ENCODE measurements at places on chromosomes 4 and X. TPM values are rescaled to one million over a fixed set of nuclear protein-coding genes. Genes with fewer than 3 reads are reported as not detected.

CNKSR2 gene
- total RNA-seq: not detected

SMIM10 gene
- total RNA-seq: 0.76 TPM

DNA sequence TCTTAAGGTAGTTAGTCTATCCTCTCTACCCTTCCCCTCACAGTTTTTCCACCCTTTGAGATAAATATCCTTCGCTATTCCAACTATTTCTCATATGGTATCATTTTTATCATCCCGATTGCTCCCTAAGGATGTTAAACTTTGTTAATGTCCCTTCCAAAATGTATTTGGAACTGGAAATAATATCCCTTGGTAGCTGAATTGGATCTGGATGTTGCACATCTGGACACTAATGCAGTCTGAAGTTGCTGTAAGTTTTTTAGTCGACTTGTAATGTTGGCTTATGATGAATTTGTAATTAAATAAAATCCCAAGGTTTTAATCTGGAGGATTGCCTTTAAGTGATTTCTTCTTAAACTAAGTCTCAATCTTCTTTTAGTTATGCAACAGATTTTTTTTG lies 22.5 kb downstream of the XIAP start:
- no peak for DNase-seq

GRCh38 chr4:19379191-19379708 lies 872.5 kb upstream of the SLIT2 start:
- no peak for DNase-seq

DNA sequence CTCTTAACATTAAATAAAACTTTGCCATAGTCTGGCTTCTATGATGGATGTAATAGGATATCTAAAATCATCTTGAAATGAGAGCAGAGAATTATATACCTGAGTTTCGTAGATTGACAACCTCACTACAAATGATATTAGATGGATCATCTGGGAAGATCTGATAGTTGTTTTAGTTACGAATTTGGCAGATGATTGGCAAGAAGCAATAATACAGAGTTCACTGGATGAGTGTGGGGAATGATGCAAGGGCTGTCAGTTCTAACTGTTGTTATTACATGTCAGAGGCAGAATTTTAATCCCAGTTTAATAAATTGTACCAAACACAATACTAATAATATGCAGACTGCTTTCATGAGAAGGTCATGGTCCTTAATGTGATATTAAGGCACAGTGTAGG lies 585.2 kb downstream of the TRAM1L1 start:
- no peak for DNase-seq

VCX gene
- total RNA-seq: not detected

DNA sequence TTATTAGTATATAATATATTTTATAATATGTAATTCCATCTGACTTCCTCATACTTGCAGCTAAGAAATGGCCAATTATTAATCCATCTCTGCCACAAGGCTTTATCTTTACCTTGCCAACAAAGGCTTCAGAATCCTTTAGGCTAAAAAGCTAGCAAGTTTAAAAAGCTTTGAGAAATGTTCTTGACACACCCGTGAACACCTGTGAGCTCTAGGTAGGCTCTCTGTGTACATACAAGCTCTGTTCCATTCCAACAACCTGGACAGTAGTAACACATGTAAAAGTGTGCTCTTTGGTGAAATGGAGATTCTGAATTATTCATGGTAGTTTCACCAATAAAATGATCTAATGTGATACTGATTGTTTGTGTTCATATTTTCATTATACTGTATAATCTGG lies 49.7 kb upstream of the USP9X start:
- no peak for DNase-seq

DNA sequence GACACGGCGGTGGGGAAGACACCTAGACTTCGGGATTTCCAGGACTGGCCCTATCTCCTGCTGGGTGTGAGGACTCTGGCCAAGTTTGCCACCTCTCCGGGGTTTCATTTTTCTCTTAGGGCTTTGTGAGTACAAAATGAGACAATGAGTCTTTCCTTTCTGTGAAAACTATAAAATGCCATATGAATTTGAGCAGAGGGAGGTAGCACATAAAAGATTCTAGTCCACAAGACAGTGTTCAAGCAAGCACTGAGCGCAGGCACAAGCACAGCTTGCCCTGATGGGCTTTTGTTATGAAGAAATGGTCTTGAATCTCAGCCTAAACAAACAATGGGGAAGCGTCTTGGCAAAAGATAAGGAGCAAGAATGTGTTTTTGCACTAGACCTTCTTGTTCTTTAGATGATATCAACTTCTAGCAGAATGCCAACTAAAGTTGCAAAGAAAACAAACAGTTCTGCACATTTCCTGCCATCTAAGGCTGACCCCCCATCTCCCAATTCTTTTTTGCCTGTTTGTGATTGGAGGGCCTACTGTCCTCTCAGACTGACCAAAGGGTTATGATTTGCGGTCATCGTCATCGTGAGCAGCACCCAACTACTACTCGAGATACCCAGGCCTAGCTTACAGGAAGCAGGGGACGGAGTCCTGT lies 73.0 kb upstream of the ZNF518B start:
- peak; percentile 95 for DNase-seq

DNA sequence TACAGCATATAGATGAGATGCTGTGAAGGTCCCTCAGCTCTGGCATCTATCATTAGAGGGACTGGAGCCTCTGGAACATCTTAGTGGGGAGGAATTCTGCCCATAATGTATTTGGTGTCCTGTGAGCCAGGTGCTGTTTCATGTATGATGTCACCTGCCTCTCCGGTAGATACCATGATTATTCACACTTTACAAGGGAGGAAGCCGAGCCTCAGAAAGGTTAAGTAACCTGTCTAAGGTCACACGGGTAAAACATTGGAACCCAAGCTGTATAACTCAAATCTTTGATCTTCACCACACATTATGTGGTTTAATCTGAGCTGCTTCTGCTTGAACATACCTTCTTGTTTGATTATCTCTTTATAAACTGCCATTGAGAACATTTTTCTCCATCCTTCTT lies 442.8 kb downstream of the BCOR start:
- no peak for DNase-seq

- no peak for DNase-seq
Observed at GRCh38 chr4:100017637-100018310, 67.7 kb upstream of the H2AZ1 start.

DNA sequence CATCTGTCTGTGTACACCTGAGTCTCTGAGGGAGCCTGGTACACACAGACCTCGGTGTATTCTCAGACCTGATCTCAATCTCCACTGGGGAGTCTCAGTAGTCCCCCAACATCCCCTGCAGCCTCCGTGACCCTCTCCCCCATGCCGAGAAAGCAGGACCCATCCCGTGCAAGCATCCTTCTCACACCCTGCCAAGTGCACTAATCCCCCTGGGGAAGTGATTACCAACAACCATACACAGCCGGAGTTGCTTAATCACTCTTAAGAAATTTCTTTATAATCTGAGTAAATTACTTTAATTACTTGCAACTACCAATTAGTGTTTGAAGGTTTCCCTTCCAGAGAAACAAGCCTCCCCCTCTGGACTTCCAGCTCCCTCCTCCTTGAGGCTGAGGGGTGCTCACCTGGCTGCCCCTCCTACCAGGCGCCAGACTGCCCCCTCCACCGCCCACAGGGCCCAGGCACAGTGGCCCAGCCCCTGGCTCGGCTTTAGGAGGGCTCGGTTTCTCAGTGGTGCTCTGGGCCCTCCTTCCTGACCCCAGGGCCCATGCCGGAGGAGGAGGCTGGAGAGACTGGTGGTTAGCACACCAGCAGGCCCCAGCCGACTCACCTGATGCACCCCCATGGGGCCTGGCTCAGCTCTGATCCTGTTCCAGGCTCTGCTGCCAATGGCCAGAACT lies 43.8 kb downstream of the PJA1 start:
- DNase-seq: no peak

DNA sequence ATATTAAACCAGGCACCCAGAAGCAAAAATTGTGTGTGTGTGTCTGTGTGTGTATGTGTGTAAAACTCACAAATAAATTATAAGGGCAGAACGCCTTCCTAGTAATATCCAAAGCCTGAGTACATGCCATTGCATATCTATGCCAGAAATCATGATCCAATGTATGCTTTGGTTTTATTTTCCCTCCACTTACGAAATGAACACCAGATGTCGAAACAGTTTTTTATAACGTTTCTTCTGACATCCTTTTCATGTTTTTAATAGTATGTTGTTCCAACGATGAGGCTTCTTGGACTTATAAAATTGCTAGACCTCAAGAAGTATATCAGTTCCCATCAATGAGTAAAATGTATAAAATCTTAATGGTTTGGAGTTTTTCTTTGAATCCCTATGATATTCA lies 55.4 kb downstream of the KCNIP4 start:
- DNase-seq: no peak

DNA sequence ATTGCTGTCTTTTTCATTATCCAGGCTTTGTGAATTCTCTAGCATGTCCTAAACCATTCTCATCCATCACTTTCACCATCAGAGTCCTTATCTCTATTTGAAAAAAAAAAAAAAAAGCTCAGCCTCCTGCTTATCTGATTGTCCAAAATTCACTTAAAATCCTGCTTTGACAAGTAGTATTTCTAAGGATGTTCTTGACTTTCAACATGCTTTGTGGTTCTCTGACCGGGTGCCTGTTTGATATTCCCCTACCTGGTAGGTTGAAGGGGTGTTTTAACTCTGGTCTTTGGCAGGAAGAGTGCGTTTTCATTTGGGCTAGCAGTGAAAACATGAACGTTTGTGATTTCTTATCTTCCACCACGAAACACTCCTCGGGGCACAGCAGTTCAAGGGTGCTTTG lies 17.3 kb upstream of the BBS12 start:
- no peak for DNase-seq

DNA sequence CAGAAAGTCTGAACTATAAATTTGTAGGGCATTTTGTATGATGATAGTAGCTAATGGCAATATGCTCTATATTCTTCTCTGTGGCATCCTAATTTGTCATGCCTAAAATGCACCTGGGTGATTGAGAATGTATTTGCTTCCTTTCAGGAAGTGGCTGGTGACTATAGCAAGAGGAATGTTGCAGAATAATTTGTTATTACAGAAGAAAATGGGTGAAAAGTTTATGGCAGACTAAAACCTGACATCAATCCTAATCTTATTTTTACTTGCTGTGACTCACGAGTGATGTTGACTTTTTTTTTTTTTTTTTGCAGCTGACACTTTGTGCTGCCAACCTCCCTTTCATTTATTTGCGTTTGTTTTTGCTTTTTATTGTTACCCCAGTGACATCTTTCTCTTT lies 141.1 kb downstream of the MSL3 start:
- DNase-seq: no peak

DNA sequence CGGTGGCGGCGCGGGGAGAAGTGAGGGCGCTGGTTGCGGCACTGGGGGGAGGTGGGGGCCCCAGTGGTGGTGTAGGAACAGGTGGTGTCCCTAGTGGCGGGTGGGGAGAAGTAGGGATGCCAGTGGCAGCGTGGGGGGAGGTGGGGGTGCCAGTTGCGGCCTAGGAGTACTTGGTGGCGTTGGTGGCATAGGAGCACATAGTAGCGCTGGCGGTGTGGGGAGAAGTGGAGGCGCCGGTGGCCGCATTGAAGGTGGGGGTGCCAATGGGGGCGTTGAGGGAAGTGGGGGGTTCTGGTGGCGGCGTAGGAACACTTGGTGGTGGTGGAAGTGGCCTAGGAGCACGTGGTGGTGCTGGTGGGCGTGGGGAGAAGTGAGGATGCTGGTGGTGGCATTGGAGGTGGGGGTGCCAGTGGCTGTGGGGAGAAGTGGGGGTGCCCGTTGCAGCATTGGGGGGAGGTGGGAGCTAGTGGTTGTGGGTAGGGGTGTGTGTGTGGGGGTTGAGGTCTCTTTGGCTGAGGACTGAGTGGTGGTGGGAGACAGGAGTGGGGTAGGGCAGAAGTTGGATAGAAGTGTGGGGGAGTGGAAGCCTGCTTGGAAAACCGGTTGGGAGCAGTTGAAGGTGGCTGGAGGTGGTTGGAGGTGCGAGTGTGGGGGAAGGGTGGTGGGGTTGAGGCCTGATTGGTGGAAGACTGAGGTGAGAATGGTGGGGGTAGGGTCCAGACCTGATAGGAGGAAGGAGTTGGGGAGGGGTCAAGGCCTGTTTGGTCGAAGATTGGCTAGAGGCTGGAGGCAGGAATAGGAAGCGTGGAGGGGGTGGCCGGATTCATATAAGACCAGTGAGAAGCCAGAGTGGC lies 1.1 kb downstream of the GCNA start:
- no peak for DNase-seq

DNA sequence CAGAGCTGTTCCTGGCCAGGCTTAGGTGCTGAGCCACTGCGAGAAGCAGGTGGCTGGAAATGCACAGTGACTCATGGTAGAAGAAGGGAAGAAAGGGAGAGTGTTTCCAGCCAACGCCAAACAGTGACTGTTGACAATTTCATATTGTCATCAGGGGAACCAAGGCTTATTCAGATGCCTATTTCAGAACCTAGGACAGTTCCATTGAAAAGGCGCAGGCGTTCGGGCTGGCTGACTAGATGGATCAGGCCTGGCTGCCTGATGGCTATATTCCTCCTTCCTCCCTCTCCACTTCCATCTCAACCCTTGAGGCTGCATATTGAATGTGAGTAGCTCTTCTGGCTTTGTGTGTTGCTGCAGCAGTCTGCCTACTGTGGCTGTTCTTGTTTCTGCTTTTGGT lies 73.0 kb upstream of the FRMPD4 start:
- no peak for DNase-seq

GRCh38 chr4:604131-604530 lies 21.2 kb upstream of the PDE6B start:
- DNase-seq: no peak

TNIP3 gene
- 4.4 TPM for total RNA-seq

DNA sequence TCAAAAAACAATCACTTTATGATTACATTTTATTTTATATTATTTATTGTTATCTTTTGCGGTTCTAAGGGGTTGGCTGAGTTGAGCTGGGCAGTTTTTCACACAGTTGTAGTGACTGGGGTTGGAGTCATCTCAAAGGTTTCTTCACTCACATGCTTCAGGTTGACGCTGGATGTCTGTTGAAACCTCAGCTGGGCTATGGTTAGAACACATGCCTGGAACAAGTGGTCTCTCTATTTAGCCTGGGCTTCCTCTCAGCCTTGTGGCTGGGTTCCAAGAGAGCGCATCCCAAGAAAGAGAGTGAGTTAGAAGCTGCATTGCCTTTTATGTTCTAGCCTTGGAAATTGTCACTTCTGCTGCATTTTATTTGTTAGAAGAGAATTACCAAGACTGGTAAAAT lies 87.4 kb downstream of the CBLL2 start:
- DNase-seq: no peak

GRCh38 chr4:47752214-47752613 lies 85.7 kb downstream of the CORIN start:
- DNase-seq: no peak

BRS3 gene
- not detected for total RNA-seq

DNA sequence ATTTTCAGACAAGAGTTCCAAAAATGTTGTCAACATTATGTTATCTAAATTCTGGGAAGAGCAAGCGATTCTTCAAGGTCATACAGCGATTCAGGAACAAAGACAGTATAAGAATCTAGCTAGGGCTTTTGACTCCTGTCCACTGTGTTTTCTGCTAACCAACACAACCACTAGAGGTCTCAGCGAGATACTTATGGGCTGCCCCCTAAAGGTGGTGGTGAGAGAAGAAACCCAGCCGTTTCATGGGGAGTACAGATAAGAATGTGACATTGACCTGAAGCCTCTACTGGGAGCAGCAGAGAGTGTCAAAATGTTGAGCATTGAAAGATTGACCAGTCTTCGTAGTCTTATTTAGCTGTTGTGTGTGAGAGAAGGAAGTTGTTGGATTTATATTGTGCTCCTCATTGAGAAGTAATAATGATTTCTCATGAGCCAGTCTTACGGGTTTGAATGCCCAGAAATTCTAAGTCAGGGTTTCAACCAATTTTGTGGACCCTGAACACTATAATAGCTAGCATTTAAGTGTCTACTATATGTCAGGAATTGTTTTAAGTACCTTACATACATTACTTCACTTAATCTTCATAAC lies 168.3 kb downstream of the SPRY1 start:
- DNase-seq: peak; percentile 61

- no peak for DNase-seq
Observed at GRCh38 chr4:140705625-140706275, 50.4 kb downstream of the TBC1D9 start.

Data from glomerular endothelial cell (primary cell).